Fibroblast of skin of right biceps (primary cell): ENCODE measurements at places on chromosomes 12 and 14.

GRCh38 chr12:115261691-115262398 lies 577.9 kb upstream of the TBX3 start:
- no peak for DNase-seq

DNA sequence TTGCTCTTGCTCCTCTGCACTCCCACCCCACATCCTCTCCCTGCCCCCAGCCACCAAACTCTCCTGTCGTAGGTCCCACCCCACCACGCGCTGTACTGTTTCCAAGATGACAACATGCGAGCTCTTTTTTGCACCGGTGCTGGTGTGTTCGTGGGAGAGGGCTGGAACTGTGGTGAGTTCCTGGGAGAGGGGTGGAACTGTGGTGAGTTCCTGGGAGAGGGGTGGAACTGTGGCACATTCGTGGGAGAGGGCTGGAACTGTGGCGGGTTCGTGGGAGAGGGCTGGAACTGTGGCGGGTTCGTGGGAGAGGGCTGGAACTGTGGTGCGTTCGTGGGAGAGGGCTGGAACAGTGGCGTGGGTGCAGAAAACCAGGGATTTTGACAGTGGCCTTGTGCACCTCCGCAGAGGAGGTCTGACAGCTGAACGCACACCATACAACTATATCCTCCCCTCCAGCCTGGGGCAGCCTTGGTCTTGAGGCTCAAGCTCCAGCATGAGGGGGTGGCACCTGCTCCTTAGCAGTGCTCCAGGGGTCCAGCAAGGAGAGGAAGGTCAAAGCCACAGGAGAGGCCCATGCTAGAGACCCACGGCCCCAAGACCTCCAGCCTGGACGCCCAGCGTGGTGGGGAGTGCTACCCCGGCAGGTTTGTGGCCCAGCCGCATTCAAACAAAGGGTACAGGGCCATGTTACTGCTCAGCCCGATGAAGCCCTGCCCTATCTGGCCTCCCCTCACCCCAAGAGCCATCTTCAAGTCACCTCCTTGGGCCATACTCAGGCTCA lies 50.1 kb downstream of the ACTN1 start:
- DNase-seq = no peak

DNA sequence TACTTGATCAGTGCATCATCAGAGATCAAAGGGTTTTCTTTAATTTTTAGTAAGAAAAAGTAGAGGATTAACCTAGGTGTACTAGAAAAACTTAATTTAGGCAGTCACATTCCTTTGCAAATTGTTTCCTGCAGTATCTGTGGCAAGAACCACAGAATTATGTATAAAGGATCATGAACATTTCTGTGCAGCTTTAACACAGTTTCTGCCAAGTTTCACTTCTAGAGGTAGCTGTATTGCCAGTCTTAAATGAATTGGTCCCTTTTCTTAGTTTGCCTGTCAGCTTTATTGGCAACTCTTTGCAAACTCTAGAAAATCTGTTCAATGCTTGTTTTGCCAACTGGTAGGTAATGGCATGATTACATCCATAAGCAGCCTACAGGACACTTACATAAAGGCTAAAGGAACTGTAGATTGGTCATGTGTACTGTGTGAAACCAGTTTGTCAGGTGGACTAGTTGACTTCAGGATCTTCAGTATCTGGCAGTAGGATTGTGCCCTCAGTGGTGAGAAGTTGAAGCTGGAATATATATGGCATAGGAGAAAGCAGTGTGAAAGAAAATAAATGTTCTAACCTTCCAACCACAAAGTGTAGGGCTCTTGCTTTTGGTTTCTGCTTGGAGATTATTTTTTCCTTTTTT lies 75.9 kb downstream of the TTLL5 start:
- DNase-seq = no peak

GRCh38 chr12:54276368-54276767 lies 3.6 kb downstream of the CBX5 start:
- DNase-seq = no peak

DNA sequence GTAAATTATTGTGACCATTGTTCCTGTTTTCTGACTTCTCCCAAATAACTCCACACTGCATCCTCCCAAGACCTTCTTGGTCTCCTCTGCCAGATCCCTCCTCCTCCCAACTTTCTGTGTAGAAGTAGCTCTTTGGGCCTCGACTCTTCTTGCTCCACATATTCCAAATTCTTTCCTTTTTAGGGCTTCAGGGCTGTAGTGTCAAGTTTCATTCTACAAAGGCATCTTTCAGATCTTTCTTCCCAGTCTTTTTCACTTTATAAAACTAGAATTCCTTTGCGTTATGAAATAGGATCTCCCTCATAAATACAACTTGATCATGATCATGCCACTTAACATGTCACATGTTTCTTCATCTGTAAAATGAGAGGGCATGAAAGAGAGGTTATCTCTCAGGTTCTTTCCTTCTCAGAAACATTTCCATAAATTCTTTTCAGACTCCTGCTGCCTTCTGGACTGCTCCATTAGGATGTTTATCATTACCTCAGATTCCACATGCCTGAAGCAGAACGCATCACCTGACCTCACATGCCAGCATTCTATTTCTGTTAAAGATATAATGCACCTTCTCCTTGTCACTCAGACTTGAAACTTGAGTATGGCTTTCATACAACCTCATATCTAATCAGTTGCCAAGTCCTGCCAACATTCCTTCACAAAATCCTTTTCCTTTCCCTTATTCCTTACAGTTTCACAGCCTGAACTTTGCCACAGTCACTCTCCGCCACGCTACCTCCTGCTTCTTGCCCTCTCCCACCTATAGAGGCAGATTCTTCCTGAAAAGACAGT lies 8.5 kb downstream of the SLC38A1 start:
- peak; percentile 75 for DNase-seq
